Esophagus squamous epithelium (tissue), 5 donors: ENCODE measurements at places on chromosomes 2 and 18.

DNA sequence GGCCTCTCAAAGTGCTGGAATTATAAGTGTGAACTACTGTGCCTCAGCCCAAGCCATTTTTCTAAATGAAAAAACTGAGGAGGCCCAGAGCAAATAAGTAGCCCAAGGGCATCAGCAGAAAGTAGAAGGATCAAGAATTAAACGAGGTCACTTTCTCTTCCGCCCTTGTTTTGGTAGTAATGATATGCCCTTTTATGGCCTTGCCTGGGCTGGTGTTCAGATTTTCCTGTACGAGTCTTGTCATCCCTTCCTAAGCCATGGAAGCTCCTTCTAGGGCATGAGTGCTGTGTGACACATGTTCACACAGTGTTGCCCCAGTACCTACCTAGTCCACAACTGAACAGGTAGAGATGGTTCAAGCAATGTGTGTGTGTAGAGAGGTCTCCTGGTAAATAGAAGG, 6.6 kb downstream of the HPCAL1 start:
- DNase-seq = no peak

GRCh38 chr2:18637196-18637595, 47.8 kb upstream of the NT5C1B start:
- DNase-seq = no peak

- no peak for DNase-seq
These were observed 41.0 kb downstream of the ROCK2 start for GRCh38 chr2:11303290-11304013.

DNA sequence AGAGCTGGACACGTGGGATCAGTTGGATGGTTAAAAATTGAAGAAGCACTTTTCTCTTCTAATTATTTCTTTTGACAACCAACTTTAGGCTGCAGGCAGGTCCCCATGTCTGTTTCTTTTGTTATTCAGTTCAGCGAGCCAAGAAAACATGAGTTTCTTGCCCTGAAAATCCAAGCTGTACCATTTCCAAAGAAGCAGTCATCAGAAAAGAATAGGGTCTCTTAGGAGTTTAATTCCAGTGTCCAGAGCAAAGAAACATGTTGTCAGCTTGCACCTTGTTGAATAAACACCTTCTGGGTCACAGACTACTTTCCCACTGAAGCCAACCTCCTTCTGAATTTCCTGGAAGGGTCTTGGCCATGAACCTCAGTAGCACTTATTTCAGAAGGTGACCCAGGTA, 170.5 kb upstream of the COPS8 start:
- DNase-seq = no peak

- DNase-seq = no peak
These were observed 11.3 kb downstream of the MYO7B start for GRCh38 chr2:127546797-127547196.

DNA sequence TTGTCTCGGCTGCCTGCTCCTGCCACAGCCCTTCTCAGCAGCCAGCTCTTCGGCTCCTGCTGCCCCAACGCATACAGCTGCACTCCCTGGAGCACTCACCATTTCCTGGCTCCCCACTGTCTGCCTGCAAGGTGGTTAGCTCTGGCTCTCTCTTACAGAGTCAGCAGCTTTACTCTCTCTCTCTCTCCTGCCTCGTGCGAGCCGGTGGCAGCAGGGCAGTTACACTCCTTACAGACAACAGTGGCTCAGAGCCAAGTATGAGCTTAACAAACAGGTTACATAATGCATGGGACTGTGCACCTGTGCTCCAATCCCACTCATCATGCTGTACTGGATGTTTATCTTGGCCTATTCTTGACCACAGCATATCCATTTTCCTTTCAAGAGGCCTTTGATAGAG, 47.4 kb upstream of the DNAJC10 start:
- DNase-seq = no peak
